ENCODE measurements at places on chromosomes 3 and 15.
A peak's percentile ranks its signal among the peaks of the same experiment; 100 is the strongest.

DNA sequence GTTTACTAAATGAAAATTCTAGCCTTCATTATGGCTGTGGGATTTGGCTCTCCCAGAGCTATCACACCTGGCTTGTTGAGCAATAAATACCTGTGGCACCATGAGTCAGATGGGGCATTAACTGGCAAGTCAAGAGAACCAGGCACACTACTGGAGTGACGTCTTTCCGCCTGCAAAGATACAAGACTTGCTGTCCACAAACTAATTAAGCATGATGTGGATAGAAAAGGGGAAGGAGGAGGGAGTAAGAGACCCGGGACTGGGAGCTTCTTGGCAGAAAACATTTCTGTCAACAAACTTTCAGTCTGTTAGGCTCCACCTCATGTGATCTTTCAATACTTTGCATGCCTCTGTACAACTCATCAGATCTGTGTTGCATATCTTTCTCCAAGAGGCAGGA is 56.5 kb downstream of the CLDN1 start:
- no peak for DNase-seq

DNA sequence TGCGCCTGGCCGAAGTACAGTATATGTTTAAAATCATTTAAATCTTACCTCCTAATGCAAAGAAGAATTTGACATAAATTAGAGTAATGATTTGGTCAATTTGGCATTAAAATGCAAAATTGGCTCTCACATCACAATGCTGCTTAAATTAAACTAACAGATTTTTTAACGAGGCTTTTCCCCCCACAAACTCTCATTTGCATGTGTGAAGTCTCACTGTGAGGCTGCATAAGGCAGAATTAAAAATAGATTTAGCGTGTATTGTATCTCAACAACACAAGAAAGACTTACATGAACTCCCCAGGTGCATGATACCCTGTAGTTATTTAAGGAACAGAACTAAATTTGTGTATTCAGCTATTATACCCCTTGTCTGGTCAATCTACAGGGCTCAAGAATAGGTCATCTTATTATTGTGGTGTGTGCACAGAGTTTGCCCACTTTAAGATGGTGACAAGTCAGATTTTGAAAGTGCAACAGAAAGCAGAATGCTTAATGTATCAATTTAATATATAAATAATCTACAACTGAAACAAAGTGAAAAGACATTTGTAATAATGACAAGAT is 897.9 kb downstream of the EPHA3 start:
- DNase-seq: no peak

- DNase-seq: no peak
These were observed 41.6 kb downstream of the PIK3CA start for GRCh38 chr3:179189759-179190158.

GRCh38 chr3:145953316-145953715 is 207.7 kb downstream of the PLOD2 start:
- DNase-seq: no peak

- DNase-seq: peak; percentile 84
These were observed 129.3 kb downstream of the EEFSEC start for GRCh38 chr3:128282380-128283196.

- DNase-seq: no peak
These were observed 36.4 kb upstream of the BNC1 start for GRCh38 chr15:83320844-83321243.

- DNase-seq: no peak
These were observed 78.6 kb downstream of the FNDC3B start for GRCh38 chr3:172118019-172118418.

DNA sequence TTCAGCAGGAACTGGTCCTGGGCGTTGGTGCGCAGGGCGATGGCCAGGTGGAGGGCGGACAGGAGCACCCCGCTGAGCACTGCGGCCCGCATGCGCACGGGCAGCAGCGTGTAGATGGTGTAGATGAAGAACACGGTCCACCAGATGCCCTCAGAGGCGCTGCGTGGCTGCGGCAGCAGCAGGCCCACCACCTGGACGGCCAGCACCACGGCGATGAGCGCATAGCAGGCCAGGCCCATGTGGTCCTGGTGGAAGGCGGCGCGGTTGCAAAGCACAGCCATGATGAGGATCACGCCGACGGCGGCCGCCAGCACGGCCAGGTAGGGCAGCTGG is 1.5 kb downstream of the ADCY5 start:
- no peak for DNase-seq

DNA sequence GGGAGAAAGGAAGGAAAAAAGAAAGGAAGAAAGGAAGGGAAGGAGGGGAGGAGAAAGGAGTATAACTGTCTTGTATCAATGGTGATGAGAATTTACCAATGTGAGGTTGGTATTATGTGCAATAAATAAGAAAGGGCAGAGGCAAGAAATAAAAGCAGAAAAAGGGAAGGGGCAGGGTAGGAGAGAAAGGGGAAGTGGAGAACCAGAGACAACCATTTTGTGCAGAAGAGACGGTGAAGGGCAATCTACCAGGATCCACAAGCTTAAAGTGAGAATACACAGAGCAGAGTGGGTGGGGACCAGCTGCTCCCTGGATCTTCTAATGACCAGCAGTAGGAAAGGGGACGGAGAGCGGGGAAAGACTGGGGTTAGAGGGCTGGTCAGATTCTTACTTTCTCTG is 106.9 kb upstream of the SLCO2A1 start:
- DNase-seq: no peak

All from left cardiac atrium (tissue), 4 donors.